Panc1 (cell line): ENCODE measurements at places on chromosomes 1 and 21.

GRCh38 chr1:30635391-30635975 is 87.9 kb downstream of the MATN1 start:
- DNase-seq: no peak

GRCh38 chr1:162927421-162927820 is 66.4 kb upstream of the CCDC190 start:
- no peak for DNase-seq

DNA sequence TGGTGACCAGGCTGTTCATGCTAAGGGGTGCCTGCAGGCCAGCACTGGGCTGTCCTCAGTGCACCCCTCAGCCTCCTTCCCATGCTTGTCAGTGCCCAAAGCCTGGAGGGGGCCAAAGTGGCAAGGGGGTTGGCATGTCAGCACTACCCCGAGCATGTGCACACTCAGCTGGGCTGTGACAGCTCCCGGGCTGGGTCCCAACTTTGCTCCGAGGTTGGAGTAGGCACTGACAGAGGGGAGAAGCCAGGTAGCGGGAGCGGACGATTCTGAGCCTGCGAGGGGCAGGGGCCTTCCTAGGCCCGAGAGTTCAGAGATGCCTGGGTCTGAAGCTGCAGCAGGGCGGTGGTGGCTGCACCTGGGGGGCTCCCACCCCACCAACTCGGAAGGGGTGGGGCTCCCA is 119.0 kb downstream of the MAST2 start:
- no peak for DNase-seq

- no peak for DNase-seq
These were observed 145.2 kb downstream of the NTMT2 start for GRCh38 chr1:170290991-170291390.

GRCh38 chr1:209395169-209395568 is 188.3 kb upstream of the CAMK1G start:
- no peak for DNase-seq

DNA sequence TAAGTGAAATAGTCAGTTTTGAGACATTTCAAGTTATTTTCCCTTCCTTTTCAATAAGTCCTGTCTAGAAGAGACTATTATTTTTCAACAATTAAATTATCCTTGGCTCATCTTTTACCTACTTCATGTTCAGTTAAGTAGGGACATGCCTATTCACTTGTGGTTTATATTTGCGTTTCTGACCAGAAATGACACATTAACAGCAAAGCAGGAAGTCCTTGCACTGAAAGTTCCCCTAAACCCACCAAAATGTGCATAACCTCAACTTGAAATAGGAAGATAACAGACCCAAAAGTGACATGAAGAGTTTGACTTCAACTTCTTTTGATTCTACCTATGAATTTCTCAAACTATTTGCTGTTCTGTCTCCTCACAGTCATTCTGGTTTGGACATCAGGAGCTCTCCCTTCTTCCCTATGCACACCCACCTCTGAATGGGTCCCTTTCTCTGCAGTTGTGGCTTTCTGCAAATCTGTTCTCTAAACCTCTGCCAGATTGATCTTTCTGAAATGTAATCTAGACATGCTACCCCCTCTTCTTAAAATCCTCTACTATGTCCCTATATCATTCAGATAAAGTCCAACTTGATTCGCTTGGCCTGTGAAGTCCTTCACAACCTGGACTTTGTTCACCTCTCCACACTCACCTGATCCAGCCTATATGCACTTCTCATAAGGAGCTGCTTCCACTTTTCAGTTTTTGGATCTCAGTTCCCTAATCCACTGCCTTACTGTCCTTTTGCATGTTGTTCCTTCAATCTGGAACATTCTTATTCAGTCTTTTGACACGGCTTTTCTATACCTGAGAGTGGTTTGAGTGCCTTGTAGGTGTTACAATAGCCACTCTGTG is 661.5 kb upstream of the ADGRL4 start:
- DNase-seq: no peak

DNA sequence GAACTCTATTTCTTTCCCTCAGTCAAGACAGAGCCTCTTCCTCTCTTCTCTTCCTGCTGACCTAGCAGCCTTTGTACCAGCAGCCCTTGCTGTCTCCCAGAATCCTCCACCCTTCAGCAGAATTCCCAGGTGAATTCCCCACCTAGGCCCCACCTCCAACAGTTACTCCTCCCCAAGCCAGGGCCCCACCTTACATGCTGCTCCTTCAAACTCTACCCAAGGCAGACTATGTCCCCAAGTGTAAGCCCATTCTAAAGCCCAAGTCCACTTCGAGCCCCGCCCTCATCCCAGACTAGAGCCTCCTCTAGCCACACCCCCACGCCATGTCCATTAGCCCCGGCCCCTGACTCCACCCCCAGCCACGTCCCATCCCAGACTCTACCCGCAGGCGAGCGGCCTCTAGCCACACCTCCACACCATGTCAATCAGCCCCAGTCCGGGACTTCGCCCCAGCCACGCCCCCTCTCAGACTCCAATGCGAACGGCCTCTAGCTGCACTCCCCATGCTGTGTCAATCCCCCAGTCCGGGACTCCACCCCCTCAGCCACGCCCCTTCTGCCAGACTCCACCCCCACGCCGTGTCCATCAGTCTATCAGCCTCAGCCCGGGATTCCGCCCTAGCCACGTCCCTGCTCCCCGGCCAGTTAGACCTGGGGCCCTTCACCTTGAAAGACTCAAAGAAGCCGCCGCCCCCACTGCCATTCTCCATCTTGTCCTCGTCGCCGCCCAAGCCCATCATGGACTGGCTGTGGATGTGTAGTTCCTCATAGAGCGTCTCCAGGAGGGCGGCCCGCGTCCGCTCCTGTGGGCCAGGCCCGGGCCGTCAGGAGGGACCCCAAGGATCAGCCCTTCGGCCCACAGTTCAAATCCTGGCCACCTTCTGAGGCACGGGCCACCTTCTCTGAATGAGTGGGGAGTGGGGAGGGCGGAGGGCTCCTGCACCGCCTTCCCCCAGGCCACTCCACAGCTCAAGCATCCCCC is 61.3 kb downstream of the RAP1GAP start:
- no peak for DNase-seq

- DNase-seq: no peak
These were observed 43.4 kb downstream of the NMNAT2 start for GRCh38 chr1:183374825-183375224.

GRCh38 chr1:197356723-197357533 is 88.9 kb downstream of the CRB1 start:
- peak; percentile 25 for DNase-seq

DNA sequence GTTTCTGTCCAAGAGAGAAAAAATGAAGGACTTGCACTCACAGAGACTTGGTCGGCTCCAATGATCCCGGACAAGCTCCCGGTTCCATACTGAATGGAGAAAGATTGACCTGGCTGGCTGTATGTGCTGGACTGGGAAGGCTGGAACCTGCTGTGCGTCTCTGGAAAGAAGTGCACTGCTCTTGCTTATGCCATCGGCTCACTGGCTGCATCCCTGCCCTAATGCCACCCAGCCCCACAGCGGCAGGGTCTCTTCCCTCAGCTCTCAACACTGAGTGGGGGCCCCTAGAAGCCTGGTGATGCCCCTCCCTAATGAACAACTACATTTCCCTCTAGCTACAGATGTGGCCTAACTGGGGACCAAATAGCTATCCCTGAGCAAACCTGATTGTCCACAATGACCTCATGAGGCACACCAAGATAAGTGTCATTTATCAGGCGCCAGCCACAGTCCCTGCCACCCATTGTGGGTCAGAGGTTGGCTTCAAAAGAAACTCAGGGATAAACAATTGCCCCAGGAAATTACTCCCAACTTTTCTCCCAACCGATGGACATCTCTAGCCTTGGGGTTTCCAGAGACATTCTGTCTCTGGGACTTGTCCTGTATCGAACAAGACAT is 2.6 kb downstream of the CTSE start:
- DNase-seq: no peak

DNA sequence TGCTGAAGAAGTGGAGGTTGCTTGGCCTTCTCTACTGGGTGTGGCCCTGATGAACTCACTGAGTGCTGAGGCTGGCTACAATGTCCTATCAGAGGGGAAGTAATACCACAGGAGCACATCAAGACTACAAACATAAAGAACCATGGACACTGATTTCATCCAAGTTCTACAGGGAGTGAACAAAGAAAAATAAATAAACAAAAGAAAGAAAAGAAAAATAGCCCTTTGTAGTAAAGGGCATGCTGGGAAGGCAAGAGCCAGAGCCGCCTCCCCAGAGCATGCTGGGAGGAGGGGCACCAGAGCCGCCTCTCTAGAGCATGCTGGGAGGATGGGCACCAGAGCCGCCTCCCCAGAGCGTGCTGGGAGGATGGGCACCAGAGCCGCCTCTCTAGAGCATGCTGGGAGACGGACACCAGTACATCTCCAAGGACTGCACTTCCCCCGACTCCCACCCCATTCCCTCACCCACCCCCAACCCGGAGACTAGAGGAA is 65.9 kb downstream of the LAMC2 start:
- no peak for DNase-seq

- no peak for DNase-seq
These were observed 70.8 kb downstream of the PLPP3 start for GRCh38 chr1:56508523-56508983.

DNA sequence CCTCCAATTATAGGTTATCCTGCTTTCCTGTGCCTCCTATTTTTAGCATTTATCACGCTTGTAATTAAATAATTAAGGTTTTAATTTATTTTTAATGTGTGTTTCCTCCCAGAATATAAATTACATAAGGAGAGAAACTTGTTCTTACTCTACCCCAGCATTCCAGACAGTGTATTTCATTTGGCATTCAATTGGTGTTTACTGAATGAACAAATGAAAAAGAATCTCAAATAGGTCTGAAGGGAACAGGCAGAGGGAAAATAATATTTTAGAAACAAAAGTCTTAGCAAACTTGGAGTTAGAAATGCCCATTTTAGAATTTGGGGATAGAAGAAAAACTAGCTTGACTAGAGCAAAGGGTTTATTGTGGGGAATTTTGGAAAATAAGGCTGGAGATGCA is 9.9 kb upstream of the RSRP1 start:
- DNase-seq: no peak

DNA sequence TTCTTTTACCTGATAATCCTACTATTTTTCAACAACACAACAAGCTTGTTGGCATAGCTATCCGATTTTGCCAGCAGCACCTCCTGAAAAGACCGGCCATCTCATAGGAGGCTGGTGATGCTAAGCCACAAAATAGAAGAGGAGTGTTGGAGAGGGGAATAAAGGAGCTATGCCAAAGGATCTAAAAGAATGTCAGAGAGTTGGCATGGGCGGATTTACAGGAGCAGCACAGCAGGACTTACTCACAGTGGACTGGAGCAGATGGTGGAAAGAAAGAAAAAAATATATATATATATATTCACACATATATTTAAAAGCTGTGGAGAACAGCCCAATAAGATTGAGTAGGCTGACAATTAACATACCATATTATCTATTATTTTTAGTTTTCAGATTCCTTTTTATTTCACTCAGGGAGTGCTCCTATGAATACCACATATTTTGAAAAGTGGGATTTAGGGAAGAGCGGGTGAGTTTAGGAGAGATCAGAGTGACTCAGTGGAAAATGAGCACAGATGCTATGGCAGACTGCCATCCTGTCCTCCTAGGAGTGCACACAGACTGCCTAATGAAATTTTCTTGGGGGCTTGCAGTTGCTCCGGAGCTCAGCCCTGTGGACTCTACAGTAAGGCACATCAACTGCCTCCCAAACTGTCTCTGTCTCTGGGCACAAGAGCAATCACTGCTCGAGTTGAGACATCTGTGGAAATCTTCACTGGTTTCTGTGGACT is 394.4 kb upstream of the CHRM3 start:
- no peak for DNase-seq

- no peak for DNase-seq
These were observed 68.3 kb upstream of the TARDBP start for GRCh38 chr1:10943991-10944730.

GRCh38 chr21:29601047-29601446 is 302.3 kb downstream of the BACH1 start:
- DNase-seq: no peak
